ENCODE measurements at places on chromosomes 3 and 15.

DNA sequence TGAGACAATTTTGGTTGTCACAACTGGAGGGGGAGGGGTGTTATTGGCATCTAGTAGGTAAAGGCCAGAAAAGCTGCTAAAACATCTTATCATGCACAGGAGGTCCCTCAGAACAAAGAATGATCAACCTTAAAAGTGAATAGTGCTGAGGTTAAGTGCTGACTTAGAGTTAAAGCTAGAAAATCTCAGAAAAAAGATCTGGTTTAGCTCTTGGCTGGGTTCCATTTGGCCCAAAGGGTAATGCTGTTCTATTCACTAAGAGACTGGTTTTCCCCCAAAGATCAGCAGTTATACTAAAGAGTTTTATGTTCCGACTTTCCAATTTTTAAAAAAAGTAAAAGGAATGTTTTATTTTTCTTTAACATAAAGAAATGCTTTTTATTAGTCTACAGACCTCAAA, 15.6 kb downstream of the DCBLD2 start:
- DNase-seq, result peak; percentile 32

- DNase-seq, result no peak
Observed at GRCh38 chr3:3615533-3615932, 183.7 kb upstream of the LRRN1 start.

DNA sequence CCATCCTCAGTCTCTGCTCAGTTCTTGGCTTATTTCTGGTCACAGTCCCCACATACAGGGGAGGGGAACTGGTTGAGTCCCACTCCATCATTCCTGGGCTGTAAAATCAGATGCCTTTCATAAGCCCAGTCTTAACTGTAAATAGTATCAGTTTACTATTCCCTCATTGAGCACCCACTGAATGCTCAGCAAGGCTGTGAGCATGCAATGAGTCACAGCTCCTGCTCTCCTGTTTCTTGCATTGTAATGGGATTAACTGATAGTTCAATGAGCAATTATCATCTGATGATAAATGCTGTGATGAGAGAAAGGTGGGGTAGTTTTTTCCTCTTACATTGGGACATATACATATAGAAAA, 113.6 kb upstream of the TPM1 start:
- DNase-seq, result peak; percentile 55

GRCh38 chr3:17075907-17076306, 191.2 kb downstream of the PLCL2 start:
- DNase-seq, result no peak

DNA sequence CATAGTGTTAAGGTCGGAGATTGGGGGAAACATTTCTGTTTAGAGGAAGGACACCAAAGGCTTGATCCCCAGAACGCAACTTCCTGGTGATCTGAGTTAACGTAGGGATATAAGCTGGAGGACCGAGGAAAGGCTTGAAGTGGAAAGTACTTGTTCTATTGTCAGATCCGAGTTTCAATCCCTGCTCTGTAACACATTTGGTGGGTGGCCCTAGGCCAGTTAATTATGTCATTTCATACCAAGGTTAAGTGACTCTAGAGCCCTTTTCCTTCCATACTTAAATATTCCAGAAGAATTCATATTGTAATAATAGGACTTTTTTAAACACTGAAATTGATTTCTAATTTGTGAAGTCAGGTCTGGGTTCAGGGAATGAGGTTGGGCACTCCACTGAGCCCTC, 80.9 kb downstream of the RPLP1 start:
- DNase-seq, result no peak

DNA sequence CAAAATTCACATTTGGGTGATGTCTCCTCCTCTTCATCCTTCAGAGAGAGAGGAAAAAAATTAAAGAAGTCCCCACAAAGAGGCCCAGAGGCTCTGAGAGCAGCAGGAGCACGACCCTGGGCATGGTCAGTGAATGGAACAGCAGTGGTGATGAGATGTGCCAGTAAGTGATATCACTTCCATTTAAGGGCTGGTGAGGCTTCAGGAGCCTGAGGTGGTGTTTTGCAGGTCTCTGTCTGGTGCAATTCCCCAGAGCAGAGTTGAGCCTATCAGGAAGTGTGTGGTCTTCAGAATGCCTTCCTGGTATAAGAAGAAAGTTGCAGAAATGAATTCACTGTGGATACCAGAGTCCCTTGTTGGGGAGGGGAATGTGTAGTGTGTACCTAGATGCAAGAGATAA, 21.4 kb downstream of the ERICH6 start:
- no peak for DNase-seq

GRCh38 chr3:87127281-87127680, 99.8 kb upstream of the CHMP2B start:
- DNase-seq, result peak; percentile 5

DNA sequence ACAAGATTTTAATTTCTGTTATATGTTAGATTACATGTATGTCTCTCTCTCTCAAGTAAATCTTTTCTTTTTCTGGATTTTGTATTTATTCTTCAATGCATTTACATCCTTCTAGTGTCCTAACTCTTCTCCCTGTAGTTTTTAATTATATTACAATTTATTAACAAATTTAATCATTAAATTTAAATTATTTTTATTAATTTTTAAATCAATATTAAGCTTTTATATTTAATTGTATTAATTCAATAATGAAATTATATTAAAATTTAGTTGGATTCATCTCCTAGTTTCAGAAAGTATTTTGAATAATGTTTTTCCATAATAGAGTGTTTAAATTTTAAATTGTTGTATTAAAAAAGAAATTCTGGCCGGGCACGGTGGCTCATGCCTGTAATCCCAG, 29.8 kb downstream of the MLF1 start:
- DNase-seq, result no peak

- no peak for DNase-seq
Observed at GRCh38 chr3:13278783-13279531, 141.2 kb downstream of the NUP210 start.

DNA sequence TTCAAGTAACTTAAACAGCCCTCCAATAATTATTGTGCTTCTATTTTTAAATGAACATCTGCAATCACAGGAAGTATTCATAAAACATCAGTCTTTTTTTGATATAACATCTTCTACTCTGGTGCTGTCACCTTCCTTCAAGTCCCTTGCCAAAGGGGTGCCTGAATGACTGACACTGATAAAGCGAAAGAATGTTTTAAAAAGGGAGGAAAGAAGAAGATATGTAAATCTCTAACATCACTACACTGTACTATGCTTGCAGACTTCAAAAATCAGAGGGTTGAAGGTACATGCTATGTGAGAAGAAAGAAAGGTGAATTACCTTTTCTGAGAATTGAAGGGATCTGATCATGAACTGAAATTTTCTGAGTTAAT, 253.7 kb downstream of the ZPLD1 start:
- DNase-seq, result no peak

DNA sequence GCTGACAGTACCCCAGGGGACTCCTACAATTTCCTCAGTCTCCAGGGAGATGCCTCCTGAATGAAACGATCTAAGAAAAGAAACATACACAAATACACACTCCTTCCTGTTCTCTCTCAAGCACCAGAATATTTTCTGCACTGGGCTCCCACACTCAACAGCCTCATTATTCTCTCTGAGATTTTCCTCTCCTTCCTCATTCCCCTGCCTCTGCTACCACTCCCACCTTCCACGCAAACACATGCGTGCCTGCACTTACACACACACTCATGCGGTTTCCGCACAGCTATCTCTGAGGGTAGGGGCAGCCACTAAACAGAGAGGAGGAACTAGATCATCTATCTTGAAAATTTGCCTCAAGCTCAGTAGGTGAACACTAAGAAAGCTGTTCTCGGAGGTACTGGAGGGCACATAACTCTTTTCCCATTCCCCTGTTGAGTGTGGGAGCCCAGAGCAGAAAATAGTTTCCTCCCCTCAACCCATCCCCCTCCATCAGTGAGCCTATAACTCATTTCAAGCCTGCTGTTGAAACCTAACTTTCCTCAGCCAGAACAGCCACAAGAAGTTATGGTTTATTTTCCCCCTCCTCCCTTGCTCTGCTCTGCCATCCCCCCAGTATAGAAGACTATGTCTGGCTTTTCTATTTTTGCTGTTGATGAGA, 30.5 kb upstream of the TIPARP start:
- no peak for DNase-seq

- DNase-seq, result no peak
Observed at GRCh38 chr15:90212221-90213098, 11.3 kb downstream of the SEMA4B start.

DNA sequence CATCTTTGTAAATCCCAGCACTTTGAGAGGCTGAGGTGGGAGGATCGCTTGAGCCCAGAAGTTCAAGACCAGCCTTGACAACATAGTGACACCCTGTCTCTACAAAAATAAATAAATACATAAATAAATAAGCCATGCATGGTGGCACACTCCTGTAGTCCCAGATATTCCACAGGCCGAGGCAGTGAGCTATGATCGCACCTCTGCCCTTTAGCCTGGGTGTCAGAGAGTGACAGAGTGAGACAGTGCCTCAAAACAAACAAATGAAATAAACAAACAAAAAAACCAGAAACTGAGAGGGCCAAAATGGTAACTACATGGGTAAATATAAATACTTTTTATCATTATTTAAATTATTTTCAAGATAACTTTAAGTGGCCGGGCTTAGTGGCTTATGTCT, 445.4 kb downstream of the ZIC1 start:
- DNase-seq, result no peak

GRCh38 chr3:72889310-72890165, 1.7 kb downstream of the GXYLT2 start:
- DNase-seq, result no peak

DNA sequence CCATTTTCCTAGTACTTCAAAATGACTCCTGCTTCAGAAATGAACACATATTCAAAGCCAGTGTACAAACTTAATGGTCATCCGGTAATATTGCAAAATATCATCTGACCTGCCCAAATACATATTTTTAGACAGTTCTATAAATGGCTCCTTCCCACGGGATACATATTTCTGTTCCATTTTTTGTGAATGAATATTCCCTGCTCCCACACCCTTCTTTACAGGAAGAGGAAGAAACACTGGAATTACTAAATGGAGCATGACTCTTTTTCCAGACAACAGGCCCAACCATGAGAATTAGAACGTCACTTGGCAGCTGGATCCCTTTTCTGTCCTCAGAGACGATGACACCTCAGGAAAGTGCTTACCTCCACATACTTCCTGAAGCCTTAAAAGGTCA, 38.0 kb upstream of the CBLB start:
- DNase-seq, result peak; percentile 92

DNA sequence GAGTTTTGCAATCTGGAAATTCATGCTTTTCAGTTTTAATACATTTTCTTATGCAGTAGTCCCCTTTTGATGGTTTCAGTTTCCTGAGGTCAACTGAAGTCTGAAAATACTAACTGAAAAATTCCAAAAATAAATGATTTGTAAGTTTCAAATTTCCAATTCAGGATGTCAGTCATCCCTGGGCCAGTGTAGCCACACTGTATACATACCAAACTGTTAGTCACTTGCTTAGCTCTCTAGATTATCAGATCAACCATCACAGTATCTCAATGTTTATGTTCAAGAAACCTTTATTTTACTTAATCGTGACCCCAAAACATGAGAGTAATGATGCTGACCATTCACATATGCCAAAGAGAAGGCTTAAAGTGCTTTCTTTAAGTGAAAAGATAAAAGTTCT, 715.5 kb downstream of the GBE1 start:
- DNase-seq, result no peak

DNA sequence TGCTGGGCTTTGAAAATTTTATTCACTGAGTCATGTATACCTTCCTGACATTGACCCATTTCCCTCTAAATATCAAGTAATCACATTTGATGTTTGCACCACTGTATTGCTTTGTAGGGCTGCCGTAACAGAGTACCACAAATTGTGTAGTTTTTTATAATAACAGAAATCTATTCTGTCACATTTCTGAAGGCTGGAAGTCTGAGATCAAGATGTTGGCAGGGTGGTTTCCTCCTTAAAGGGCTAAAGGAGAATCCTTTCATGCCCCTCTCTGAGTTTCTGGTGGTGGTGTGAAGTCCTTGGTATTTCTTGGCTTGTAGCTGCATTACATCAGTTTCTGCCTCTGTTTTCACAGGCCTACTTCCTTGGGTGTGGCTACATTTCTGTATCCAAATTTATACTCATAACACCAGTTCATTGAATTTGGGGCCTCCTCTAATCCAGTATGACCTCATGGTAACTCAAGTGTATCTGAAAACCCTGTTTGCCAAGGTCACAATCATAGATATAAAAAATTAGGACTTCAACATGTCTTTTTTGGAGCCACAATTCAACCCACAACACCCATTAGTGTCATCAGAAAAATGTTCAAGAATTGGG, 29.1 kb upstream of the ST6GAL1 start:
- no peak for DNase-seq

- peak; percentile 58 for DNase-seq
Observed at GRCh38 chr3:141878817-141879216, 2.4 kb downstream of the ATP1B3 start.

DNA sequence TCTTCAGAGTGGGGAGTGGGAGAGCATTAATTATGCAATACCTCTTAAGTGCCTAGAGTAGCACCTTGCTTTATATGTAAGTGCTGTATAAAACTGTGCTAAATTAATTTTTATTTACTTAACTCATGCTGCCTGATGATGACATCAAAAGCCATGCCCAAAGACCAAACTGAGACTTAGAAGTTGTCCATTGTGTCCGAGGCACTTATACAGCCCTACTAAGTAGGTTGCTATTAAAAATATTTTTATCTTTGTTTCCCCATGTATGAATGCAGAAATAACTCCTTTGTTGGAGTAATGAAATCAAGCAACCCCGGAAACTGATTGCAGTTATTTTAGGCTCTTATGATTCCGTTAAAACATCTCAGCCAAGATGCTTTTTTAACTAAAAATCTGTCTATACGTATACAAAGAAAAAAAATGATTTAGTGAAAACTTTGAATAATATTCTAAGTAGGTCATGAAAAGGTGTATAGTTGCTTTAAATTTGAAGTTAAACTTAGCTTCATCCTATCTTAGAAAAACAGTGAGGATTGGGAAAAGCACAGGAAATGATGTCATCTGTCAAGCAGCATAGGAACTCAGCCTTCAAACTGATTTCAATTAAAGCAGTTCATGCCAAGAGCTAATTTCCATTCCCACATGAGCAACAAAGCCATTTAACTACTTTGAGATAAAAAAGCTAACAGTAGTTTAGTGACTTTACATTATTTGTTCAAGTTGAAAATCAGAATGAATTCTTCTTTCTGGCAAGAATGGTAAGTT, 43.0 kb downstream of the FBN1 start:
- peak; percentile 61 for DNase-seq

DNA sequence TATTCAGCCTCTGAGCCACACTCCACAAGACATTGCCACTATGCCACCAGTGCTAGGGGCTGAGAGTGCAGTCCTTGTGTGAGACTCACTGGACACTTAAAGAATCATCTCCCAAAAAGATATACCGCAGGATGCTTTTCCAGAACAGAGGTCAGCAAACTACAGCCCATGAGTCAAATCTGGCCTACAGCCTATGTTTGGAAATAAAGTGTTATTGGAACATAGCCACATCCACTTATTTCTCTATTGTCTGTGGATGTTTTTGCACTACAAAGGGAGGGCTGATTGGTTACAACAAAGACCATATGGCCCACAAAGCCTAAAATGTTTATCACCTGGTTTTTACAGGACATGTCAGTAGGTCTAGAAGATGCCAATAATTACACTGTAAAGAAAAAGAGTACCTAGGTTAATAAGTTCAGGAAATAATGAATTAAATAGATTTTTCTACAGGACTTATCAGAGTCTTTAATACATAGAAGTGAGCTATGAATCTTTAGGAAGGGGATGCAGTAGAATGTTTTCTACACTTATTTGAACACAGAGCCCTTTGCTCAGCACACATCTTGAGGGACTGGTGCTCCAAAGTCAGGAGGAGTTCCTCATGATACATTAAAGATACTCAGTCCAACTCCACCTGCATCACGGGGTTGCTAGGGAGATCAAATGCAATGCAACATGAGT, 26.3 kb downstream of the SRGAP3 start:
- no peak for DNase-seq

- DNase-seq, result no peak
Observed at GRCh38 chr15:100339999-100340398, 1.8 kb downstream of the ADAMTS17 start.
